NCI-H345 (cell line): ENCODE measurements at places on chromosomes 5 and 9.
A peak's percentile ranks its signal among the peaks of the same experiment; 100 is the strongest.

- no peak for DNase-seq
Observed at GRCh38 chr9:136086951-136087740, 7.9 kb downstream of the NACC2 start.

GRCh38 chr5:89946916-89947315, 462.6 kb downstream of the CETN3 start:
- no peak for DNase-seq

GRCh38 chr9:37812773-37813379, 12.3 kb downstream of the DCAF10 start:
- DNase-seq = no peak

- DNase-seq = no peak
Observed at GRCh38 chr9:114280636-114281472, 42.0 kb upstream of the ORM1 start.

- DNase-seq = no peak
Observed at GRCh38 chr9:70409280-70409679, 5.2 kb downstream of the KLF9 start.

GRCh38 chr9:110047955-110048402, 160.0 kb downstream of the C9orf152 start:
- peak; percentile 60 for DNase-seq

- peak; percentile 71 for DNase-seq
Observed at GRCh38 chr5:157476702-157477408, 16.8 kb downstream of the NIPAL4 start.

DNA sequence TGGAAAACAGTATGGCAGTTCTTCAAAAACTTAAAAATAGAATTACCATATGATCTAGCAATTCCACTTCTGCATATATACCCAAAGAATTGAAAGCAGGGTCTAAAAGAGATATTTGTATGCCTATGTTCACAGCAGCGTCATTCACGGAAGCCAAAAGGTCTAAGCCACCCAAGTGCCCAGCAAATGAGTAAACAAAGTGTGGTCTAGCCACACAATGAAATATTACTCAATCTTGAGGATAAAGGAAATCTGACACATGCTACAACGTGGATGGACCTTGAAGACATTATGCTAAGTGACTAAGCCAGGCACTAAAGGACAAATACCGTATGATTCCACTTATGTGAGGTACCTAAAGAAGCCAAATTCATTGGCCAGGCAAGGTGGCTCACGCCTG, 11.1 kb upstream of the MED27 start:
- DNase-seq = no peak

GRCh38 chr5:34539183-34539582, 116.9 kb upstream of the RAI14 start:
- no peak for DNase-seq

GRCh38 chr9:3397766-3398165, 128.0 kb downstream of the RFX3 start:
- no peak for DNase-seq

DNA sequence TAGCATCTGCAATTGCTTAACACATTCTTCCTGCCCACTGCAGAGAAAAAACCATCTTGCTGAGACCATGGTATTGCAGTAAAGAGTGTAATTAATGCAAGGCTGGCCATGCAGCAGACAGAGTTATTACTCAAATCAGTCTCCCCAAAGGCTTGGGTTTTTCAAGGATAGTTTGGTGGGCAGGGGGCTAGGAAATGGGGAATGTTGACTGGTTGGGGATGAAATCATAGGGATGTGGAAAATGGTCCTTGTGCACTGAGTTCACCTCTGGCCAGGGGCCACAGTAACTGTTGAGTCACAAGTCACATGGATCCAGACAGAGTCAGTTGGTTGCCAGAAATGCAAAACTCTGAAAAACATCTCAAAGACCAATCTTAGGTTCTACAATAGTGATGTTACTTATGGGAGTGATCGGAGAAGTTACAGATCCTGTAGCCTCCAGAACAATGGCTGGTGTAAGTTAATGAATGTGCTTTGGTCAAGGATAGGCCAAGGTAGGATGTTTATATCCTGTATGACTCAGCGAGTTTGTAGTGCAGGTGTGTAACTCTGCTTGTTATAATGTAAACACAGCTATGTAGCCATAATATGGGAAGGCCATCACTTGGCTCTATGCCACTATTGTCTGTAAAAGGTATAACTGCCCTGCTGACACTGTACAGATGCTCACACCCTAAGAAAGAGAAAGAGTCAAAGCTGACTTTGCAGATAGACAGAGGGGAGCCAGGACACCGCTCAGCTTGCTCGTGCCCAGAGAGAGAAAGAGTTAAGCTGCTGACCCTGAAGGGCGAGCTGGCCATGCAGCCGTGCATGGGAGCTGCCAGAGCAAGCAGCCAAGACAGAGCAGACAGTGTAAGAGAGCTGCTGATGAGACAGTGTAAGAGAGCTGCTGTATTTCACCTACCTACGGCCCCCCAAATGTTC, 27.2 kb downstream of the C9orf152 start:
- DNase-seq = no peak

DNA sequence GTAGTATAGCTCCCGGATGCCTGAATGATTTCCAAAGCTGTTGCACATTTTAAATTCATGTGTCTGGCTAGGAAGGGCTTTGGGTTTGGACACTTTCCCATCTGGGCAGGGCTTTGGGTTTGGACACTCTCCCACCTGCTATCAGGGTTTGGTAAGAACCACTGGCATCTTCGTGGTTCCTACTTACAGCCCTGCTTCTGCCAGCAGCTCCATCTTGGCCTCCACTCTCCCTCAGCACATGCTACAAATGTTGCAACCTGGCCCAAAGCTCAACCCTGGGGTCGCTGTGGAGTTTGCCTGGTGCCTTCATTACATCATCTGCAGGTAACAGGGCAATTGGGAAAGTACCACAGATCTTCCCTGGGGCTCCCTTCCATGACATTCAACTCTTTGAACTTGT, 3.5 kb downstream of the TMCO6 start:
- no peak for DNase-seq

DNA sequence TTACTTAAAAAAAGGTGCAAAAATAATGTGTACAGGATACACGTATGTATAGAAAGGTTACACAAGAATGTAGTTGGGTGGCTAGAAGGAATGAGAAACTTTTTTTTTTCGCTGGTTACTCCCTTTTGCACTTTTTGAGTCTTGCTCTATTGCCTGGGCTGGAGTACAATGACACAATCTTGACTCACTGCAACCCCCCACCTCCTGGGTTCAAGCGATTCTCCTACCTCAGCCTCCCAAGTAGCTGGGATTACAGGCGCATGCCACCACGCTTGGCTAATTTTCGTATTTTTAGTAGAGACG, 15.8 kb downstream of the FBXW11 start:
- no peak for DNase-seq

GRCh38 chr9:69653261-69653660, 18.9 kb downstream of the APBA1 start:
- no peak for DNase-seq

GRCh38 chr9:77534376-77535057, 113.6 kb downstream of the GNA14 start:
- DNase-seq = peak; percentile 60

GRCh38 chr5:120091376-120091948, 372.6 kb upstream of the PRR16 start:
- no peak for DNase-seq

- no peak for DNase-seq
Observed at GRCh38 chr5:160064417-160064810, 54.8 kb downstream of the PWWP2A start.

GRCh38 chr5:96279801-96280542, 153.1 kb downstream of the PCSK1 start:
- no peak for DNase-seq

- DNase-seq = no peak
Observed at GRCh38 chr9:125460346-125460745, 198.7 kb downstream of the GAPVD1 start.

- no peak for DNase-seq
Observed at GRCh38 chr5:132378580-132378979, 9.1 kb downstream of the SLC22A5 start.

DNA sequence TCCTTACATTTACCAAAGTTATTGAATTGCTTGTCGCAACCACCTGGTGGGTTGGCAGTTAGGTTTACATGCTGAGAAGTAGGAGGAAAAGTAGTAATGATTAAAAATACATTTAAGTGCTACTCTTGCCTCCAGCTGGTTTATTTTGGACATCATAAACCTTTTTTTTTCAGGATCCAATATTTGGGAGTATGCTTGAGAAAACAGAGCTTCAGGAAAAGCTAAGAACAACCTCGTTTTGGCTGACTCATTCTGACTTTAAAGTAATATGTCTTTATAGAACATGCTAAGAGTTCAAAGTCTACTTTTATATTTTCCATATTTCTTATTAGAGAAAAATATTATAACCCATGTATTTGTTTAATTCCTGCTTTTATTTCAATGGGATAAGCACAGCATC, 41.7 kb upstream of the BNC2 start:
- DNase-seq = no peak

GRCh38 chr9:2479056-2479565, 142.5 kb upstream of the VLDLR start:
- DNase-seq = no peak

GRCh38 chr5:5293029-5293428, 129.4 kb upstream of the ICE1 start:
- DNase-seq = no peak

DNA sequence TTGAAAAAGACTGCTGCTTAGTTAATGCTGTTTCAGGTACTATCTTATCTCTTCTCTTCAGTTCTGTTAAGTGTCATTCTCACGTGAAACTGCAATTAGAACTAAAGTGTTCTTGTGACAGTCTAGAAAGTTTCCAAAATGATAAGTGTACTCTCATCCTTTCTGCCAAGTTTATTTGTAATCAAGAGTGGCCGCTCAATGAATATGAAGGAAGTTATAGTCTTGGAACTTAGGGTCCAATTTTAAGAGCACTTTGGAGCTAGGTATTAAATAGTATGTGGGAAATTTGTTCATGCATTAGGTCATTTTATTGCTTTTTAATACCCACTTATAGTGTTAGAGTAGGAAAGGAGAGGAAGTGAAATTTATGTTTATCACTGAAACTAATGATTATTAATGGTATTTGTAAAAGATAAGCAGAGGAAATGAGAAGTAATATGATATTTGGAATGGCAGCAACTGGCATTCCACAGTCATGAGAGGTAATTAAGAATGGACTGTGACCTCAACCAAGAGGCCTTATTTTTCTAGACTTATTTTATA, 20.4 kb downstream of the XRCC4 start:
- no peak for DNase-seq

GRCh38 chr9:106156465-106156864, 462.1 kb downstream of the TMEM38B start:
- no peak for DNase-seq

DNA sequence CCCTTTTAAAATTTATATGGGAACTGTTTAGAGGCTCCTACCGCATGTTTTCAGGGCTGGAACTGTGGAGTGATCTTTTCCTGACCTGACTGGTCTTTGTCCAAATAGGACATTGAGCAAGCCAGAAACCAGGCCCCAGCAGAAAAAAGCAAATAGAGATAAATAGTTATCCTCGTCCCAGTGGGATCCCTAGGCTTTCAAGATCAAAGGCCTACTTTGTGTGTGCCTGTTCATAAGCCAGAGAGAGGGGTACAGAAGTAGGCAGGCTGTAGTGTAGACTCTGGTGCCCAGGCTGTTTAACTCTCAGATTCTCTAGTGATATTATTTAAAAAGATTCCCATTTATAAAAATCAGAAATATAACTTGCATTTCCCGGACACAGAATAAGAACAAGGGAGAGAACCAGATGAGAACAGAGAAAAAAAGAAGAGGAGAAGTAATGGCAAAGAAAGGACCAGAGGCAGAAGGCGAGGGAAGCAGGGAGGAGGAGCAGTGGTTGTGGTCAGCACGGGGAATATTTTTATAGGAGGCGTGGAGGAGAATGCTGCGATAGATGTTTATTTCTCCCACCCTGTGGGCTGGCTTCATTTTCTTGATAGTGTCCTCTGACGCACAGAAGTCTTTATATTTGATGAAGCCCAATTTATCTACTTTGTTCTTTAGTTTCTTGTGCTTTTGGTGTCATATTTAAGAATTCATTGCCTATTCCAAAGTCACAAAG, 101.2 kb downstream of the AOPEP start:
- no peak for DNase-seq

DNA sequence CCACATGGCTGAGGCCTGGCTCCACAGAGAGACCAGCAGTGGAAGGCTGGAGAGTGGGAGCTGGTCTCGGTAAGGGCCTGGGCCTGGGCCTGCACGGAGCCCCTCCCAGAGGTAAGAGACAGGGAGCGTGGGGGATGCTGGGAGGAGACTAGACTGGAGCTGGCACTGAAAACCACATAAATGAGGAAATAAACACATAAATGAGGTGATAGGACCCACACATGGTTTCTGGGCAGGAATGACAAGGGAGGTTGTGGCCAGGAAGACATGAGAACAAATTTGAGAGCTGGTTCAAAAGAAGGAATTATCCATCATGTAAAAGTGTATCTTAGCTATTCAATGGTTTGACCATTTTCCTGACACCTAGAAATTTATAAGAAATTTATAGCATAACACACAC, 451.7 kb upstream of the DAP start:
- no peak for DNase-seq

DNA sequence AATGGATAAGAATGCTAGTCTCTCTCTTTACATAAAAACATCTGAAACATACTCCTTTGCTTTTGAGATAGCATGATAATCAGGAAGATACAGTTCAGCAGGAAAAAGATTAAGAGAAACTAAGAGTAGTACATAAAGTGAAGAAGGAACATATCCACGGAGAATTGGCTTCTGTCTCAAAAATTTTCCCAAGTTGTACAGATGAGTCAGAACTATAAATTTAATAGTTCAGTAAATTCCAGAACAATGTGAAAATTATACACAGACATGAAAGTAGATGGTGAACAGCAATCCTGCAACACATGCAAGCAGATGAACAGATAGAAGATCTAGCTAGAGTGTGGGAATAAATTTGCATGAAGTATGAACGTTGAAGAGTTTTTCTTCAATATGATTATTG, 691.4 kb upstream of the RIOK2 start:
- no peak for DNase-seq

DNA sequence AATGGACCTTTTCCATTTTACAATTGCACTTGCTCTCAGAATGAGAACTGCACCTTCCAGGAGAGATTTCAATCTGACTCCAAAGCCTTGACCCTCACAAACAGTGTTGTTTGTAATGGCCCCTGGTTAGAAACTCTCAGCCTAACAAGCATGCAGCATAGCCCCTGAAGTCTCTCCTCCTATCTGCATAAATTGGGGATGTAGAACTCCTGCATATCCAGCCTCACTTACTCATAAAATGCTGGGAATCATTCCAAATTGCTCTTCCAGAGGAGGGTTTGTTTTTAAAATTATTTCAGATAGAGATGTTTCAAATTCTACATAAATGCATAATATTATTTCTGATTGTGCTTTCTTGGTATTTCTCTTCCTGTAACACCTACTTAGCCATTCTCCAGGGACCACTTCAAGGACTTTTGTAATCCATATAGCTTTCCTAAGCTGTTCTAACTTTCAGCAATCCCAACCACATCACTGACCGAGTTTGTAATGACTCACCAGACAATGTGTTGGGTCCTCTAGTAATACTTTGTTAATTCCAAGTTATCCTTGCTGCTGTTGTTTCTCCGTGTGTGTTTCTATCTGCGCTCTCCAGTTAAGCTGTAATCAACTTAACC, 143.8 kb upstream of the CCDC152 start:
- DNase-seq = no peak
